ENCODE measurements at places on chromosomes 7 and 10.
A peak's percentile ranks its signal among the peaks of the same experiment; 100 is the strongest.

- DNase-seq, result no peak
Measured at GRCh38 chr7:129454249-129454551, 20.0 kb downstream of the STRIP2 start.

- DNase-seq, result no peak
Measured at GRCh38 chr7:151775547-151776443, 101.1 kb downstream of the PRKAG2 start.

DNA sequence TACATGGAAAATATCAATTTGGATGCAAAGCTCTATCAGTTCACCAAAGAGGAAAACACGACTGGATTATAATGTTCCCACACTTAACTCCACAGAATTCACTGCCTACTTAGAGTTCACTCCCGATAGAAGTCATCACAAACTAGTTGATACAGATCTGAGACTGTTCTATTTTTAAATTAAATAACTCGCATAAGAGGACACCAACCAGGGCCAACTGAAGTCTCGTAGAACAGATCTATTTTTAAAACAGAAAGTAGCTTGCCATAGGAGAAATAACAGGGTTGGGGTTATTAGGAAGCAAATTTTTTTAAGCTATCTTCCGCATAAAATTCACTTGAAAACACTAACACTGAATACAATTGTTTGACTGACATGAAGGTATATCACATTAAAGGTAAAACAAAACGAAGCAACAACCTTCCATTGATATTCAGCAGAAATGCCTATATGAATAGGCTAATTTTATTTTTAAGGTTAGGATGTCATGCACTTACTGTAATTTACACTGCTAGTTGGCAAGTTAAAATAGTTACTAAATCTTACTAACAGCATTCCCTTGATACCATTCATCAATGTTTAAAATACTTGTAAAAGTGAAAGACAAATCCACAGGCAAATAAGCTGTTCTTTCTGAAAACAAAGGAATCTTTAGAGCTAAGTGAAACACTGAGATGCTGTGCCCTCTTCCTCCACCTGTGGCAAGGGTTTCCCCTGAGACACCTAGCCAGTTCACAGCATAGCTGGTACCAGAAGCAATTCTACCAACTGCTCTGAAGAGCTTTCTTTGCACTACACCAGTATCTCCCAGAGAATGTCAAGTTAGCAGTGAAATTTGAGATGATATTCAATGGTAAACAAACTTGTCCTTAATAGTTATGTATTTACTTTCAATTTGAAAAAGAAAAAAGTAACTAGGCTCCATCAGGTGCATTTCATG, 186.7 kb upstream of the ANK3 start:
- no peak for DNase-seq

GRCh38 chr7:107294182-107294581, 125.4 kb downstream of the HBP1 start:
- no peak for DNase-seq

- no peak for DNase-seq
Measured at GRCh38 chr7:134485203-134485602, 26.3 kb upstream of the AKR1B1 start.

DNA sequence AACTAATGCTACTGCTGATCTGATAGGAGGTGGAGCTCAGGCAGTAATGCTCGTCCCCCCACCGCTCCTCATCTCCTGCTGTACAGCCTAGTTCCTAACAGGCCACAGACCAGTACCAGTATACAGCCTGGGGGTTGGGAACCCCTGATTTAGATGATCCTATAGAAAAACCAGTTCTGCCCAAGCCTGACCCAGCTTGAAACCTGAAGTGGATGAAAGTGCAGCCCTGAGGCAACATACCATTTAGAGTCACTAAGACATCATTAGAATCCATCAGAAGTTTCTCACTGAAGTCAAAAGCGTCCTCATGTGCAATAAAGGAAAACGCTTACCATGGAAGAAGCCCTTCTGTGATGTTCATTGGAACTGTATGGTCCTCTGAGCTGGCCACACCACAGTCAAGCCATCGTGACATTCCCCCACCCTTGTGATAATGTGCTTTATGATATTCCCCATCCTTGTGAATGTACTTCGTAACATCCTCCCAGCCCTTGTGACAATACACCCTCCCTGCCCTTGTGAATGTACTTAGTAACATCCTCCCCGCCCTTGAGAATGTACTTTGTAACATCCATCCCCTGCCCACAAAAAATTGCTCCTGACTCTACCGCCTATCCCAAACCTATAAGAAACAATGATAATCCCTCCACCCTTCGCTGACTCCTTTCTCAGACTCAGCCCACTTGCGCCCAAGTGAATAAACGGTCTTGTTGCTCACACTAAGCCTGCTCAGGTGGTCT, 65.9 kb upstream of the HECTD2 start:
- DNase-seq, result no peak

GRCh38 chr7:64314566-64314965, 805 bp downstream of the ZNF736 start:
- DNase-seq, result no peak

DNA sequence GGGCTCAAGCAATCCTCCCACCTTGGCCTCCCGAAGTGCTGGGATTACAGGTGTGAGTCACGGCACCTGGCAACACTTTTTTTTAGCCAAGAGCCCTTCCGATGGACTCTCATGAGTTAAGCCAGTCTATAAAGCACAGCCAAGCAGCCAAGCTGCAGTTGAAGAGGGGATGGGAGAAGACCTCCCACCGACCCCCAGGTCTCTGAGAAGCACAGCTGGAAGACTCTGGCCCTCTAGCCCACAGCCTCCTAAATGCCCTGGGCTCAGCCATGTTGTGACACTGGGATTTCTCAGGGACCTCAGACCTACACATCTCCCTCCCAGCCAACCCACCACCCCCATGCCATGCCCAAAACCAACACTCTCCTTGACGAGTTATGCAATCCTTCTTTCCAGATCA, 31.1 kb downstream of the CALML3 start:
- no peak for DNase-seq

- DNase-seq, result peak; percentile 34
Measured at GRCh38 chr7:55474944-55475854, 97.1 kb downstream of the VOPP1 start.

DNA sequence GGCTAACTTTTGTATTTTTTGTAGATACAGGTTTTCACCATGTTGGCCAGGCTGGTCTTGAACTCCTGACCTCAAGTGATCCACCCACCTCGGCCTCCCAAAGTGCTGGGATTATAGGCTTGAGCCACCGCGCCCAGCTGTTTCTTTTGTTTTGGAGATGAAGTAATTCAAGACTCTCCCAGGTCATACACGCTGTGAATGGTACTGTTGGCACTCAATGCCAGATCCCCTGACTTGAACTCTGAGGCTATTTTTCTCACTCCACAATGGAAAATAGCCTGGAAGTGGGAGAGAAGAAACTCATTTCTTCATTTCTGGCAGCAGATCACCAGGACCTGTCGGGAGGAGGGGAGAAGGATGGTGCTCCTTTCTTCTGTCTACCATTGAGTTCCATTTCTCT, 32.4 kb downstream of the BLVRA start:
- DNase-seq, result no peak

DNA sequence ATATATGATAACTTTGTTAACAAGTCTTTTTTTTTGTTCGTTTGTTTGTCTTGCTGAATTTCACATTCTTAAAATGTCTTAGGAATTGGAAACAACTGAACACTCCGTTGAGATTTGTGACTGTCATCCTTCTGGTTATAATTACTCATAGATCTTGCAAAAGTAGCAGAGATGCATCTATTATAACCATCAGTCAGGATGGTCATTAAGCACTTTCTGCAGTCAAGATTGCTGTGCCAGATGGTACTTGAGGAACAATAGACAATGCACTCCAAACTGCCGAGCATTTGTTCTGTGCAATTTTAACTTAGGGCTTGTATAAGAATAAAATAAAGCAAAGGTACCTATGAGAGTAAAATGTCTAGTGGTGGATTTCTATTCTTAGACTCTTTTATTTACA, 710.1 kb upstream of the KCND2 start:
- DNase-seq, result no peak

- DNase-seq, result no peak
Measured at GRCh38 chr7:86933295-86933845, 126.1 kb downstream of the ELAPOR2 start.

DNA sequence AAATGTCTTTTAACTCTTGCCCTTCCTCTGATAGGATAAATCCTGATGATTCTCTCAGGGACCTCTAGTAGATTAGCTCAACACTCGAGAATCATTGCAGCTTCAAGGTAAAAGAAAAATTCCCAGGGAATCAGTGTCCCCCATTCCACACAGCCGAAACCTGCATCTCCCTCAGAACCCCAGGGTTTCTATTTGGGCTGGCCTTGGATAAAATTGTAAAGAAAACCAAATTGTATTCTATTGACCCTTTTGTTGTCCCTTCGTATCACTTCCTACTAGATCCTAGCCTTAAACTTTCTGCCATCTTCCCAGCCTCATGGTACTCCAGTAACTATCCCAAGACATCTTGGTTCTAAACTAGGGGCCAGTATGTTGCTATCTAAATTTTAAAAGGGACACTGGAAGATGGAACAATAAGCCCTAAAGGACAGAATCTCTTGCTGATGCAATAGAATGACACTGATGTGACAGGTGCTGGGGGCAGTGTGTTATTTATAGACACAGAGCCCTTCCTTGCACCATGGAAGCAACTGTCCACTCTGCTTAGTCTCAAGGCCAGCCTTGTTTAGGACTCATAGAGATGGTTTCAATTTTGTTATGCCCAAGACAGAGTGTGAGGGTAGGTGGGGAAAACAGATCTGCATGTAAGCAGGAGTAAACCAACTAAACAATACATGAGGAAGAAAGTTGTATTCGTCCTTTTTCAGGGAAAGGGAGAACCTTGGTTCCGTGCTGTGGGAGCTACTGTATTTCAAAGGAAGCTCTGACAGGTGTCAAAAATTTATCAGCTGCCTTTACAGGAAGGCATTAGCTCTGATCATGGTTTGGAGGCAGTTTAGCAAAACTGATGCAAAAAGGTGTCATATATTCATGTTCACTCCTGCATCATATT, 7.6 kb downstream of the ASB15 start:
- no peak for DNase-seq

- no peak for DNase-seq
Measured at GRCh38 chr7:95011995-95012394, 104.6 kb downstream of the PPP1R9A start.

- no peak for DNase-seq
Measured at GRCh38 chr7:25786936-25787335, 365.1 kb upstream of the NFE2L3 start.

GRCh38 chr7:29488977-29489376, 74.7 kb upstream of the PRR15 start:
- no peak for DNase-seq

DNA sequence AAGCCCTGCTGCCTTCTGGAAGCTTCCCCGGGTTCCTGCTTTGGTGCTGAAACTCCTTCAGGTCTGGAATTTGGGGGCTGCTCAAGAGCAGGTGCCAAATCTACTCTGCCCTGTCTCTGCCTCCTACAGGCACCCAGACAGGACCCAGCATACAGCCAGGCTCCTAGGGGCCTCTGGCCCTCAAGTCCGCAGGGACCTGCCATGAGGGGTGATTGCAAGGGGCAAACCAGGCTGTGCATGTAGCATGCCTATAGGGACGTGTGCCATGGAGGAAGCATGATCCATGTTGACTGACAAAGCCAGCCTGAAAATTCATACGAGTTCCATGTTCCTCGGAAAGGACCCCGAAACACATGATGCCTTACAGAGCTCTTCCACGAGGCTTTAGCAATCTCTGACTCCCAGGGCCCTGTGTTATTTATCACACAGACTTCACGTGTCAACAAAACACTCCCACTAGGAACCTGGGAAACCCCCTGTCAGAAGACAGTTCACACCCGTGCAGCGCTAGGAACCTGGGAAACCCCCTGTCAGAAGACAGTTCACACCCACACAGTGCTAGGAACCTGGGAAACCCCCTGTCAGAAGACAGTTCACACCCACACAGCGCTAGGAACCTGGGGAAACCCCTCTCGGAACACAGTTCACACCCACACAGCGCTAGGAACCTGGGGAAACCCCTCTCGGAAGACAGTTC, 75.3 kb upstream of the DNAAF5 start:
- no peak for DNase-seq

DNA sequence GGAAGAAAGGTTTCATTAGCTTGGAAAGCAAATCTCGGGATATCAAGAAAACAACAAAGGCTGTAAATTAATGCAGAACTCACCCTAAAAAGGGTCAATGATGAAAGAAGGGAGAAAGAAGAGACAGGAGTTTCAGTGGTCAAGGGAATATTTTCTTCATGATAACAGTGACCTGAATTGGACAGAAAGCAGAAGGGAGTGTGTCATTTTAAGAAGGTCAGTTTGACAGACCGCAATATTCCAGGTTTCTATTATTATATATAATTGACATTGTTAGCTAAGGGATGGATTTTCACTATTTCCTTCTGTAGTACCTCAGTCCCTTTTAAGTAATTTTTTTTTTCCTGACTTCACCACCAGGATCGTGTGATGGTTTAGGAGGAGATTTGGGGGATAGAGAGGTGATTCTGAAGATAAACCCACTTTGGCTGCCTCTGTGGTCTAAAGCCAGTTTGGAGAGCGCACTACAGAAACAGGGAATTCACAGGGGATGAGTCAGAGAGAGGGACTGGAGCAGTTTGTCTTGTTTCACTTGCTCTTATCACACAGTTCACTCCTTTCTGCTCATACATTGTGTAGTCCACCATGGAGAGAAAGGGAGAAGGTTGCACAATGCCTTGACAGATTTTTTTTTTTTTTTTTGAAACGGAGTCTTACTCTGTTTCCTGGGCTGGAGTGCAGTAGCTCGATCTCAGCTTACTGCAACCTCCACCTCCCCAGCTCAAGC, 417.9 kb downstream of the AUTS2 start:
- no peak for DNase-seq

GRCh38 chr10:96463562-96463961, 50.2 kb downstream of the TLL2 start:
- DNase-seq, result no peak

DNA sequence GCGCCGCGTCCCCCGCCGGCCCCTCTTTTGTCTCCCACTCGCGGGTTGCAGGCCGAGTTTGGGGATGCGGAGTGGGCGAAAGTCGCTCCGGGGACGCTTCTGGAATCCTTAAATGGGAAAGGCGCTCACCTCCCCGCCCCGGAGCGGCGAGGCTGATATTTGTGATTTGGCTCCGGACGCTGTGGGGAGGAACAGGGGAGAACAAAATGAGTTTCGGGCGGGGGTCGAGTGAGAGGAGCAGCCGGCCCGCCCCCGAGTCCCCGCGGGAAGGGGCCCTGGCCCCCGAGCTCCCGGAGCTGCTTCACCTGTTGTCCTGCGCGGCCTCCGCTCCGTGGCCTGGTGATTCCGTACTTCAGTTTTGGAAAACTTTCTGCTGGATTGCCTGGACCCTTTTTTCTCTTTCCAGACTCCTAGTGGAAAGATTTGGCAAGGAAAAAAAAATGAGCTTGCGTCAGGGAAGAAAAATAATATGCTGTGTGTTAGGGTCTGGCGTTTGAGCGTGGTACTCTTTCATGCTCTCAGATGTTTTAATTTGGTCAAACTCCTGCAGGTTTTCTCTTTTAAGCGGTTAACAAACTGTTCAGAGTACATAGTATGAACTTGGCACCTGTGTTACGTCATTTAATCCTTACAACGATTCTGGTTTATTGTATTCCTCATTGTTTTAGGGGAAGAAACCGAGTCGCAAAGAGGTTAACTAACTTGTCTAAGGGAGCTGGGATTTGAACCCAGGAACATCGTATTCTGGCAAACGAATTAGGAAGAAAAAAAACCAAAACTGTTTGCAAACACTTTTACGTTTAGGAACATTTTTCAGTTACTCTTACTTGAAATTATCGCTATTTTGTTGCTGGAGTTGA, 924 bp downstream of the BMPR1A start:
- no peak for DNase-seq
